Lung (tissue), 17 donors: ENCODE measurements at places on chromosomes 6 and 20.

- no peak for DNase-seq
Observed at GRCh38 chr6:11432713-11433450, 104.7 kb upstream of the TMEM170B start.

DNA sequence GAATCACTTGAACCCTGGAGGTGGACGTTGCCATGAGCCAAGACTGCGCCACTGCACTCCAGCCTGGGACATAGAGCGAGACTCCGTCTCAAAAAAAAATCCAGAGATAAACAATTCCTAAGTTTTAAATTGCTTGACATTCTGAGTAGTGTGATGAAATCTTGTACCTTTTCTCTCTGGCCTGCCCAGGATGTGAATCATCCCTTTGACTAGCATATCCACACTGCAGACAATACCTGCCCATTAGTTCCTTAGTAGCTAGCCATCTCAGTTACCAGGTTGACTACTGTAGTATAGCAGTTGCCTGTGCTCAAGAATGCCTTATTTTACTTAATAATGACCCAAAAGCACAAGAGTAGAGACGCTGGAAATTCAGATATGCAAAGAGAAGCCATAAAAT, 2.8 kb downstream of the ZFP57 start:
- no peak for DNase-seq

DNA sequence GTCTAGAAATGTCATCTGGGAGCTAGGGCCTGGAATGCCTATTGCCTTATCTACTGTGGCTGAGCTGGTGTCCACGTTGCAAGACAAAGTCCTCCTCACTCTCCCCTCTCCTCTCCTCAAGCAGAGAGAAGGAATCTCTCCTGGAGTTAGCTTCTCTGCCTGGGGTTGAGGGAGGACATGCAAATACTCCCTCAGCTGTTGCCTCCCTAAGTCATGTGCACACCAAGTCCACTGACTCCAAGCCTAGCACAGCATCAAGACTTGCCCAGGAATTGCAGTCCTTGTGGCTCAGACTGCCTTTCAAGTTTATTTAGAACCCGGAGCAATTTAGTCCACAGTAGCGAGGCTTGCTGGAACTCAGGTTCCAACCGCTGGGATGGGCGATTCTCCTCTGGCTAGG, 38.0 kb upstream of the SCP2D1 start:
- DNase-seq: no peak

DNA sequence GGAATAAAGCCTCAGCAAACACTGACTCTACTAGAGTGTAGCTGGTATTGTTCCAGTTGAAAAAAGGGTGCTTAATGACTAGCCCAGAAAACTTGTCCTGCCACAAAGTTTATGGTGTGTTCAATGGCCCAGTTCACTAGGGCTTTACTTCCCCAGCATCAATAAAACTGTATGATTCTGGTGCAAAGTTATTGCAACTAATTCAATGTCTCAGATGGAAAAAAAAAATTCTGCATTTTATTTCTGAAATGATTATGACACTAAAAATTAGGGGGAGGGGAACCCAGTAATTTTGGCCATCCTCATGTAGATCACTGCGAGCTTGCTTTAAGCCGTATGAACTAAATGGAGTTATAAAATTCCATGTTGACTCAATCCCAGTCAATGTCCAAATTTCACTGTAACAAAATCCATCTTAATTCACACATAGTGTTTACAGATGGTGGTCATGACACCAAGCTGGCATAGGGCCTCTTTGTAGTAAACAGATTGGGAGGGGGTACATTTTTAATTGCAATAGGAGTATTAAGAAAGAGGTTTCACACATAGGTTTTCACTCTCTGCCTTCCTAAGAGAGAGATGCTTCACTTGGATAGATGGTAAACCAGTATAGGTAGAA, 41.2 kb downstream of the PTPRK start:
- DNase-seq: no peak

DNA sequence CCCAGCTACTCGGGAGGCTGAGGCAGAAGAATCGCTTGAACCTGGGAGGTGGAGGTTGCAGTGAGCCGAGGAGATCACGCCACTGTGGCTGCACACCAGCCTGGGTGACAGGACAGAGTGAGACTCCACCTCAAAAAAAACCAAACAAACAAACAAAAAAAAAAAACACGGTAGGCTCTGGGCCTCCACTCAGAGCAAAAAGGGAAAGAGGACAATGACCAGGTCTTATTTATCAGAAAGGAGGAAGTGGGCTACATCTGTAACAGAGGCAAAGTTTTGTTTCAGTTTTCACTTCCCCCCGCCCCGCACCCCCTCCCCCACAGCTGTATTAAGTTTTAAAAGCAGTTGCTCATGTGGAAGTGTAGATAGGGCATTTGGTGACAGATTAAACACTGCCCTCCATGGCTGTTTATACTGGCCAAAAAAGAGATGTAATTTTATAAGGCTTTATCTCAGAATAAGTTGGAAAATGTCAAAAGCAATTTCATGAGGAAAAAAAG, 114.6 kb downstream of the RCAN2 start:
- peak; percentile 51 for DNase-seq

- no peak for DNase-seq
Observed at GRCh38 chr20:6053064-6053775, 640 bp downstream of the LRRN4 start.

DNA sequence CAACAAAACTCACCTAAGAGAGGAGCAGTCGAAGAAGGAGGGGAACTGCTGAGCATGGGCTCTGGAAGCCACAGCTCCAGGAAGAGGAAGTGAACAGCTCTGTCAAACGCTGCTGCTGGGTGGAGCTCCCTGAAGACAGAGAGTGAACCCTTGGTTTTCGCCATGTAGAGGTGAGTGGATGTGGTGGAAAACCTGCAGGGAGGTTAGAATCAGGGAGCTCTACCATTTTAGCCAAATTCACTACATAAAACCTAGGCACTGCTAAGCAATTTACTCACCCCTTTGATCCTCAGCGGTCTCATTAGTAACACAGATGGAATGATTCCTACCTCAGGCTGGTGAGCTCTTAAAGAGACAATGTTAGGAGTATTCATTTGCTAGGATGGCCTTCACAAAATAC, 19.4 kb upstream of the TFAP2A start:
- DNase-seq: no peak

DNA sequence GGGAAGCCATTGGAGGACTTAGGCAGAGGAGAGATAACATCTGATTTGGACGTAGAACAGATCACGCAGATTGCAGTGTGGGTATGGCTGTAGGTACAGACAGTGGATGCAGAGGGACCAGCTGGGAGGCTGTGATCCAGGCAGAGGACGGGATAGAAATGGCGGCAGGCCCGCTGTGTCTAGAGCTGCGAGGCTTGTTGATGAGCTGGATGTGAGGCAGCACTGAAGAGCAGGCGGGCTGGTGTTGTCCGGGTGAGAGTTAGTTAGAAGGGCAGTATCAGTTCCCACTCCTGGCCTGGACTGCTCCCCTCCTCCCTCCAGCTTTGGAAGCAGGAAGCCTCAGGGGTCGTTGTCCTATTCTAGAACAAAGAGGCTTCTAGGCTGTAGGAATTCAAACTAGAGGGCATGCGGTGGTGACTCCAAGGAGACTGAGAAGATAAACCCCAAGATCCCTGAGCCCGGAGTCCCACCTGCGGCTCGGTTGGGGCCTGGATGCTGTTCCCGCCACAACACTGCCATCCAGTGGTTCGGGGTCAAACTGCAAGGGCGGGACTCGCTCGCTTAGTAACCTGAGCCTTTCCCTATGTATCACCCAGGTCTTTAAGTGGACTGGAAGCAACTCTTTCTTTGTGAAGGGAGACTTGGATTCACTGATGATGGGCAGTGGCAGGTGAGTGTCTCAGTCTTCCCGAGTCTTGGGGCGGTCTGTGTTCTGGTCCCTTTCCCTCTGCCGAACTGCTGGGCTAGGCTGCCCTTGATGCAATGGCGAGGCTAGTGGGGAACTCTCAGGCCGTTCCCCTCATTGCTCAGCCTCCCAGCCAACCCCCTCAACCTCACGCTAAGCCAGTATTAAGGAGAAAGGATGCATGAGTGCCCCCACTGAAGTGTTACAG, 11.2 kb downstream of the TLDC2 start:
- DNase-seq: peak; percentile 87

- no peak for DNase-seq
Observed at GRCh38 chr20:31840906-31841816, 4.2 kb downstream of the FOXS1 start.

DNA sequence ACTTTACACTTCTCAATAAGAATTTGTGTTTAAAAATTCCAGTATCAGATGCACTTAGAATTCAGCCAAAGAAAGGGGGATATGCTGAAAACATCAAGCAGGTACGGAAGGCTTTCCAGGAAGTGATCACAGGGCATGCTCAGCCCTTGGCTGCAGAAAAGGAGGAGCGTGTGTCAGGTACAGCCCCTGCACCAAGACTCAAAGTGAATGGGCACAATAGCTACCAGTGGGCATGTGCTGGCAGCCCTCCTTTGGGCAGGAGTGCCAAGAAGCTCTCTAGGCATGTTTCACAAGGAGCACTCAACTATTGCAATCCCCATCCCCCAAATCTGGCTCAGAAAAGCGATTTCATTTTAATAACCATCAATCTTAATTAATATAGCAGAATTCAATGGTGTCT, 298.8 kb downstream of the GMDS start:
- DNase-seq: no peak

DNA sequence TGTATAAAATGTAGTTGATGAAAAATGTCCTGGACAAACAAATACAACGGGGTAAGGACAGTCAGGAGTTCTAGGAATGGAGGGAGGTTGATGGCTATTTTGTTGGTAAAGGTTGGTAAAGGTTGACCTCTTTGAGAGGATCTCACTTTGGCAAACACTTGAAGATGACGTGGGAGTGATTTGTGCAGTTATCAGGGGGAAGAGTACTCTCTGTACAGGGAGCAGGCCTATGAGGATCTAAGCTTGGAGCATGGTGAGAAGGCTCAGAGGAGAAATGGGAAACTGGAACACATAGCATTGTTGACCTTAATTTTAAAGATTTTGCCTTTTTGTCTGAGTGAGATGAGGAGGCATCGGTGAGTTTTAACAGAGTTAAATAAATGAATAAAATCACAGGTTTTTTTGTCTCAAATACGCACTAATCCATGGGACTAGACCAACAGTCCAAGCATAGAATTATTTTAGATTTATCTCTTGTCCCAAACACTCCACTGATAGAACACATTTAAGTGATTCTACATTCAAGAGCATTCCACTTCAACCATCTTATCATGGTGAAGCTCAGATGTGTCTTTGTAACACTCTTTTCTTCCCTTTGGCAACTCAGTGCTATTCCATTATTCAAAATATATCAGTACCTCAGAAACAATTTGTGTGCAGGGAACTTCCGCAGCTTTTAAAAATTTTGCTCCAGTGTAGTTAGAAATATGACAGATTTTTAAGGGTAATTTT, 5.7 kb downstream of the LAMA2 start:
- DNase-seq: no peak

DNA sequence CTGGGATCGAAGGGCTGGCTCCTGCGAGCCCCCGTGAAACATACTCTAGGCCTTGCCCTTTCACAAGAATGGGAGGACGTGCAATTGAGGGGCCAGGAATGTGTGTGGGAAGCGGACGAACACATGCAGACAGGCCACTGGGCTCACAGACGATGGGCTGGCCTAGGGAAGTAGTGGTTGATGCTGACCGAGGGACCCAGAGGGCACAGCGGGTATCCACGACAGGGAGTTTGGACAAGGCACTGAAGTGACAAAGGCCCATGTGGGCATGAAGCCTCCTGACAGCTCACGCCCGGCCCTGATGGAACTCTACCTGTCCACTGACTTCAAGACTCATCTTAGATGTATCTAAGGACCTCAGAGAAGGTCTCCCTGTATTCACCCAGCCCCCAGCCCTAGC, 52.2 kb downstream of the MYH7B start:
- peak; percentile 8 for DNase-seq

DNA sequence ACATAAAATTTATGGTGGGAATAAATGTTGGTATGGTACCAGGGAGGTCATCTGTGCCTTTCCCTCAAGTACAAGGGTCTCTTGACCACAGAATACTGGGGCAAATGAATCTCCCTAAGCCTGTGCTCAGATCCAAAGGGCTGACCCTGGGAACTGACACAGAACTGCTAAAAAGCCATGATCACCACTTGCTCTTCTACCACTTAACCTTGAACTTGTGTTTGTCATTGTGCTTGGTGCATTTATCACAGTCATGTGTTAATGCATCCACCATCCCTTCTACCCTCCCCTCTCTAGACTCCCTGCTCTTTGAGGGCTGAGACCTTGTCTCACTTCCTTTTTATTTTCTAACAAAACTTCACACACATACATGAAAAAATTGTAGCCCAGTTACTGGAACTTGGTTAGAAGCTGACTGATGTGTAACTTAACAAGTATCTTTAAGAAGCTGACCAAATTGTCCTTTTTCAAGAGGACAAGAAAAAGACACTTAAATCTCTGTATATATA, 46.1 kb upstream of the PBOV1 start:
- no peak for DNase-seq

GRCh38 chr20:50536333-50536732, 26.1 kb downstream of the PTPN1 start:
- DNase-seq: peak; percentile 67

GRCh38 chr20:62792940-62793756, 3.1 kb upstream of the MRGBP start:
- DNase-seq: no peak

DNA sequence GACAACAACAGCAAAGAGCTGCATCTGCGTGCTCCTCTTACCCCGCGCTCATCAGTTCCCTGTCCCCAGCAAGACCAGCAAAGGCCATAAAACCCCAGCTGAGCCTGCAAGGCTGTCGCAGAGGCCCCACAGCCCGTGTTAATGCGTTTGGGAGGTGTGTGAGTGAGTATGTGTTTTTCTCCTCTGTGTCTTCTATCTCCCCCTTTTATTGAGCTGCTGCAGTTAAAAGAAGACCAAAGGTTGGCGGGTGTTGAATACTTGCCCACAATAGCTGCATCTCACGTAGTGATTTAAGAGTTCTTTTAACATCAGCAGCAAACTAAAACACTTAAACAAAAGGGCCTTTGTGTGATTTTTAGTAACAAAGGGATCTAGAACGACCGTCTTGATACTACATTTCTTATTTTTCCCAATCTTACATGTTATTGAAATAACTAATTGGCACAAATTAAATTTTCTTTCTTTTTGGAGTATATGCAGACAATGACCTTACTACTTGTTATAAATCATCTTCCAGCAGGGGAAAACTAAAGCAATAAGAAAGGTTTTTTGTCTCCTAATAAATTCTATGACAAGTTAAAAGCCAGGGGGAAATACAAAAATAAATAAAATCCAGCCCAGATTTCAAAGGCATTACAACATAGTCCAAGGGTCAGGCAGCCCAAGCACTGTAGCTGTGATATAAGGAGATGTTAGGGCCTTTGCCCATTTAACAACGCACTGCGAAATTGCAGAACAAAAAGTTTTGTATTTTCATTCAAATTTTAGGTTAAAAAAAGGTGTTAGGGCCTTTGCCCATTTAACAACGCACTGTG, 27.2 kb upstream of the CNKSR3 start:
- peak; percentile 74 for DNase-seq

DNA sequence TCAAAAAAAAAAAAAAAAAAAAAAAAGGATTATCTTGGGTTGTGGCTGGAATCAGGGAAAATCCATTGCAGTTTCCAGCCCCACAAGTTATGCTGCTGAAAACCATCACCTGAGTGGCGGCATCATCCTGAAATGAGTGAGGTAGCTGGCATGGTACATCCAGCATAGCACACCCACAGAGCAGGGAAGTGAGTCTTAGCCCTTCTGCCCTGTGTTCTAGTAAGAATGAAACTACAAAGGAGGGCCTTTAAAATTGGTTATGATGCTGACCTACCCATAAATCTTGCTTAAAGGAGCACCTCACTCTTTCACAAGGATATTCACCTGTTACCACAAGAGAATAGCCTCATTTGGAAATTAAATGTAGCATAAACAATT, 119.2 kb downstream of the NFATC2 start:
- no peak for DNase-seq
